ENCODE measurements at places on chromosomes 1 and 21. TPM values are rescaled to one million over a fixed set of nuclear protein-coding genes. Genes with fewer than 3 reads are reported as not detected.

DNA sequence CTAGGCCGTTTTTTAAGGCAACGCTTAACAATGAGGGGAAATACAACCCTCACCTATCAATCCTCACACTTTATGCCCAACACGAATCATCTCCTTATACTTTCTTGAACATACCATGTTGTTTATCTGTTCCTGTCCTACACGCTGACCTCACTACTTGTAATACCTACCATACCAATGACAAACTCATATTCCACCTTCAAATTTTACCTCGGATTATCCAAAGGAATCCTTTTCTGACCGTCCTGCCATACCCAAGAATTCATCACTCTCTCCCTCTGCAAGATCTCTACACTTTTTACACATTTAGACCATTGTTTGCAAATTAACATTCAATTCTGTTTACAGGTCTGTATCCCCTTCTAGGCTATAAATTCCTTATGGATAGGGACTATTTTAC is 64.4 kb upstream of the GUCA2A start:
- DNase-seq: no peak

The OR2T33 gene
- total RNA-seq: not detected

- no peak for DNase-seq
Observed at GRCh38 chr1:170987424-170987823, 52.1 kb downstream of the MROH9 start.

- no peak for DNase-seq
Observed at GRCh38 chr1:31605908-31606427, 11.5 kb upstream of the HCRTR1 start.

The FCRL6 gene
- total RNA-seq: not detected

DNA sequence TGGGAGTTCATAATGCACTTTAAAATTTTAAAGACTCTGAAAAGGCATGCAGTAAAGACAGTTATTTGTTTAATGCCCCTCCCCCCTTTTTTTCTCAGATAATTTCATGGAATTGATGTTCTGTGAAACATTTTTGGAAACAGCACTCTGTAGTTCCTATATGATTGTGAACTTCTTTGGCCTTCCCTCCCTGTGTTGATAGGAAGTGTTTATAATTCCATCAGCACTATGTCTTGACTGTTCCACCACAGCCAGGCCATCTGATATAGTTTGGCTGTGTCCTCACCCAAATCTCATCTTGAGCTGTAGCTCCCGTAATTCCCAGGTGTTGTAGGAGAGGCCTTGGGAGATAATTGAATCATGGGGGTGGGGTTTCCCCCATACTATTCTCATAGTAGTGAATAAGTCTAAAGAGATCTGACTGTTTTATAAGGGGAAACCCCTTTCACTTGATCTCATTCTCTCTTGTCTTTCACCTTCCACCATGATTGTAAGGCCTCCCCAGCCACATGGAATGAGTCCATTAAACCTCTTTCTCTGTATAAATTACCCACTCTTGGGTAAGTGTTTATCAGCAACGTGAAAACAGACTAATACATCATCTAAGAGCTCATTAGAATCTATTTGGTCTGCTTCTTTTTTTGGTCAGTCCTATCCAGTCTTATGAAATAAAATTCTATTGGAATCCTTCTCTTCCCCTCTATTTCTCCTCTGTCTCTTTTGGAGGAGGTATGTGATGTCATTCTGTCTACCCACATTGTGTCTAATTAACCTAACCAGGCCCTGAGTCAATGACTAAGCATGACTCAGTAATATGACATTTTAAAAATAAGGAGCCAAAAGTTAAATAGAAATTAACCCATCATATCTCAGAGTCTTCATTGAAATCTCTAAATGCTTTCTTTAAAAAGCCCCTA is 8.9 kb downstream of the CCDC185 start:
- no peak for DNase-seq

GRCh38 chr1:178371933-178372388 is 124.8 kb downstream of the CLEC20A start:
- DNase-seq: no peak

The TGFB2 gene
- total RNA-seq: not detected

The RPF1 gene
- 92.9 TPM for total RNA-seq

DNA sequence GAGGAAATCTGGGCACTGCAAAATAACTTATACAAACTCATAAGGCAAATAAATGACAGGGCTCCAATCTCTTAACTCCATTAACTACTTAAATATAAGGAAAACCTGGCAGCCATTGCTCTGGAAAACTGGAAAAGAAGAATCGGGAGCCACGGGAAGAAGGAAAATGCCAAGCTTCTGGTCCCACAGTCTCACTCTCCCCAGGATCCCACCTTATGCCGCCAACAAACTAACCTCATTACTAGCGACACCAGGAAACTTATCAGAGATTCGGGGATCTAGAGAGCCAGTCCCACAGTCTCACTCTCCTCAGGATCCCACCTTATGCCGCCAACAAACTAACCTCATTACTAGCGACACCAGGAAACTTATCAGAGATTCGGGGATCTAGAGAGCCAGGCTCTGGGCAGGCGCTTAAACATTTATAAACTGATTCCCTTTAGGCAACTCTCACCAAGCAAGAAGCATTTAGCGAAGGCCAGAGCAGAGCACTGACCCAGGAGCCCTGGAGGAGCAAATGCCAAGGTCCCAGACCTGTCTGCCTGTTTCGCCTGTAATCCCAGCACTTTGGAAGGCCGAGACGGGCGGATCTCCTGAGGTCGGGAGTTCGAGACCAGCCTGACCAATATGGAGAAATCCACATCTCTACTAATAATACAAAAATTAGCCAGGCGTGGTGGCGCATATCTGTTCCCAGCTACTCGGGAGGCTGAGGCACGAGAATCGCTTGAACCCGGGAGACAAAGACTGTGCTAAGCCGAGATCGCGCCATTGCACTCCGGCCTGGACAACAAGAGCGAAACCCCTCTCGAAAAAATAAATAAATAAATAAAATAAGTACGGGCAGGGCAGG is 720 bp downstream of the PSMB2 start:
- no peak for DNase-seq

The CCNL2 gene
- 127 TPM for total RNA-seq

The SLC30A10 gene
- not detected for total RNA-seq

GRCh38 chr1:9426291-9426711 is 113.0 kb upstream of the SLC25A33 start:
- DNase-seq: peak; percentile 54

DNA sequence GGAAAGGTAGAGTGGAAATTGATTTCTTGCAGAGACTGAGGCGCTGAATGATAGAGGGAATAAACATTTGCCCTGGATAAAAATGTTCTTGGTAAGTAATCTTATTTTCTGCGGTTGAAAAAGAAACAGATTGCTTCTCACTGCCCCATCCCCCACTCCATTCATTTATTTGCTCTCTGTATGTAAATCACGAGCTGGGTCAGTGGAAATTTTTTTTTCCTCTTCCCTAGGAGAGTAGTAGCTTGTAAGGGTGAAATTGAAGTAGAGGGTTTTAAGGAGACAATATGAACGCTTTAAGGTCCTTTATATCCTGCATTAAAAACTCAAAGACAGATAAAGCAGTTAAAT is 1.4 kb upstream of the BRINP3 start:
- DNase-seq: no peak

GRCh38 chr1:221206076-221206475 is 326.8 kb downstream of the HLX start:
- no peak for DNase-seq
